Activated CD8-positive, alpha-beta memory T cell treated with anti-CD3 and anti-CD28 coated beads for 36 hours (primary cell): ENCODE measurements at places on chromosomes 1 and 21. TPM values are rescaled to one million over a fixed set of nuclear protein-coding genes. Genes with fewer than 3 reads are reported as not detected.

RCSD1 gene
- 44.1 TPM for total RNA-seq

ADGRB2 gene
- 0.32 TPM for total RNA-seq

KLHDC7A gene
- not detected for total RNA-seq

TSSK3 gene
- 0.36 TPM for total RNA-seq

DENND2C gene
- total RNA-seq, result 0.42 TPM

IFI16 gene
- total RNA-seq, result 203 TPM

DPM3 gene
- 31.3 TPM for total RNA-seq
